NCI-H526 treated with DMSO at 0.1 percent for 48 hours (cell line): ENCODE measurements at places on chromosomes 11 and 22.
A peak's percentile ranks its signal among the peaks of the same experiment; 100 is the strongest.

DNA sequence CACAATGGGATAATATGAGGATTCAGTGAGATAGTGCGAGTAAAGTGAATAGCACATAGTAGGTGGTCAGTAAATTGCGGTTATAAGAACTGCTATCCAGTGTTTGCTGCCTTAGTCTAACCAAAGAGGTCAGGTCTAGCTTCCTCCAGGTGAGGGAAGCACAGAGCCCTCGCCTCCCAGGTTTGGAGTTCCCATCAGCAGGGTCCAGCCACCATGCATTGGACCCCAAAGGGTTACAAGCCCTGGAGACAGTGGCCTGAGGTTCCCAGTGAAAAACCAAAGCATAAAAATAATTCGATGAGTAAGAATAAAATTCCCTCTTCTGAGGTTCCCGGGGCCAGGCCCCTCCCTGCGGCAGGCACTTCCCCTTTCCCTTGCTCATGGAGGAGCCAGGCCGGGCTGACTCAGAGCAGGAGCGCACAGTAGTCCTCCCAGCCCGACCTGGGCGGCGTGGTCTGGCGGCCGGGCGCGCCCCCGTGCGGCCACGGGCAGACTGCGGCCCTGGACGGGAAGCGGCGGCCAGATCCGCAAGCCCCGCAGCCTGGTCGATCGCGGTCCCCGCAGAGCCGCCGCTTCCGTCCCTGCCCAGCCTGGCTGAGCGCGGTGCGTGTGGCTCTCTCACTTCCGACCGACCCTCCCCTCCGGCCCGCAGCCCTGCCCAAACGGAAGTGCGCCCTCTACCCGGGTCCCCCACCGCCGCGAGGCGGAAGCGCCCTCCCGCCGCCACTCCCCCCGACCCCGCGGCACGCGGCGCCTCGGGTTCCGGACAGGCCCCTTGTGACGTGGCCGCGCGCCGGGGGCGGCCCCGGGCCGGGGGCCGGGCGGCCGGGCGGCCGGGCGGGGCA, at the start of gene SLC39A13:
Gene SLC39A13, plus strand, starts transcription at position 845 of the 845 bp plus-strand sequence. CDS start 1,505 bp downstream, outside the sequence.
- DNase-seq, result peak; percentile 90

DNA sequence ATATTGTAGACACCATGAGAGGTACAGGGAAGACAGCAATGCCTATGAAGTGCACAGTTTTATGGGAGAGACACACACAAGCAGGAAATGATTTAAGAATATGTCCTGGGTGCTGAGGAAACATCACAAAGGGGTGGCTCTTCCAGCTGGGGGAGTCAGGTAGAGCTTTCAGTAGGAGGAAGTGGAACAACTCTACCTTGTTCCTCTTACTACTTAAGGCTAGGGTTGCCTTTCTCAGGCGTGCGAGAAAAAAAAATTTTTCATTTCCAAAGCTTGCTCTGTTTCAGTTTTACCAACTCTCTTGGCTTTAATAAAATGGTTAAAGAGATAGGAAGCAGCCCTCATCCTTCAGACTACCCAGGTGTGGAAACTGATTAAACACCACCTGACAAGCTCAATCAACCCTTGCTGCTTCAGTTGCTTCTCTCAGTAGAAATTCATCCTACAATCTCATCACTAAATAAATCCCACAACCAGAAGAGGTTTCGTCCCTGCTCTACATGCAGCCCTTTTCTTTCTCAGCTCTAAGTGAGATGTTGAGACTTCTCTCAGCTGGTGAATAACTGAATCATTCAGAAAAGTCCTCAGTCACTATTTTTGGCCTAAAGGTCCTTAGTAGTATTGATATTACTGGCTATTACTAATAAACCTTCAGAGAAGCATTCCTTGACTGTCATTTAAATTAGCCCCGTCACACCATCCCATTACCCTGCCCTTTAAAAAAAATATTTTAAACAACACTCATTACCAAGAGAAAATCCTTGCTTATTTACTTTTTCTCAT, 5.9 kb downstream of the ABTB2 start:
- no peak for DNase-seq

DNA sequence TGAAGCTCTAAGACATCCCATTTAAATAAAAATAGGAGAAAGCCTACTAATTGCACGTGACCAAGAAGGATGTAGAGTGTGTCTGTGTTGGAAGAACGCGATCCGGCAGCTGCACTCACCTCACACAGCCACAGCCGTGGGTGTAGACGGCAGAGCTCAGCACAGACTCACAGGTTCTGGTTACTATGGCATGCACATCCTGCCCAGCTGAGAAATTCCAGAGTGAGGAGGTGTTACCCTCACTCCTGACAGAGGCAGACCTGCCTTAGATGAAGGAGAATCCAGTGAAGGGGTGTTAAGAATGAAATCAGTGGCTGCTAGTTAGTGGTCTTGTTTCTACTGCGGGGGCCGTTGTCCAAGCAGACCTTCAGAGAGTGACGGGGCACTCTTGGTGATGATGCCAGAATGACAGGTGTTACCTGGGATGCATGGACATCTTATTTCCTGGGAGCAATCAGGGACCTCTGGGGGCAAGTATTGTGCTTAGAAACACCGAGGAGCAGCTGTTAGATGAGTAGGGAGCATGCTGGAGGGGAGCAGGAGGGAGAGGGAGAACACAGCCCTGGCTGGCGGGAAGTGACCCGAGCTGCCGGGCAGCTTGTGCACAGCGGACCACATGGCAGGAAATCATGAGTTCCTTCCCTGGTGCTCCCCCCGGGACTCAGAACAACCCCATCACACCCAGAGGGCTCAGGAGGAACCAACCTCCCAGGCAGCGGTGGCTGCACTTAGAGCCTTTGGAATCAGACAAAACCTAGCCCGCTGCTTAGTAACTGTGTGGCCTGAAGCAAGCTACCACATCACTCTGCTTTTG, 12.3 kb downstream of the KCNJ5 start:
- DNase-seq, result no peak

DNA sequence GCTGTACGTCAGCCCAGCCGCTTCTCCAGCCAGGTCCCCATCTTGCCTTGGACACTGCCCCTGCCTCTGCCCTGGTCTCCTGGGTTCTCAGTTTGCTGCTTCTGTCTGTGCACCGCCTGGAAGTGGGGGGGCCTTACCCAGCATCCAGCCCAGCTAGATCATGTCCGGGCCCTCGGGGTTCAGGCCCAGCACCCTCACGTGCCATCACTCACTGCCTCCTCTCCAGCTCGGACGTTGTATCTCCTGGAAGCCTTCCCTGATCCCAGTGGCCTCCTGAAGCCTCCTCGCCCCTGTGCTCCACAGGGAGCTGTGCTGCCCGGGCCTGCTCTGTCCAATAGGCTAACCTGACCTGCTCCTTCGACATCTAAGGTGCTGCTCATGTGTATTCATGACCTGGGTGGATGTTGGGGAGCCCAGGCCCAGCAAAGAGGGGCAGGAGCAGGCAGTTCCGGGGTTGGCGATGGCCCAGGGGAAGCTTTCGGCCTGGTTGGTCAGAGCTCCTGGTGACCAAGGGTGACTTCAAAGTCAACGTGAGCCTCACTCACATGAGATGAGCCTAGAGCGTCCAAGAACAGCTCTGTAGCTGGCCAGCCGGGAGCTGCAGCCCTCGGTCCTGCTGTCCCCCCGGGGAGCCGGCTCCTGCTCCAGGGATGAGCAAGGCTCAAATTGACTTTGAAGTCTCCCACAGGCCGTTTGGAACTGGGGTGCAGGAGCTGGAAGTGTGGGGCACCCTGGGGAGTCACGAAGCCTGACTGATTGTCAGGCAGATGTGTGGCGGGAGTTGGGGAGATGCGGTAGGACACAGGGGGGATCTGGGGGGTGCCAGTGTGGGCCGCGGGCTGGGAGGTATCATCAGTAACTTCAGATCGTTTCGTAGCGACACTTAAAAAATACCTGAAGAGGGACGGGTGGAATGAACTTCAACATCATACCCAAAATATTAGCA, 5.2 kb upstream of the ASCL2 start:
- DNase-seq, result no peak

GRCh38 chr11:46480909-46481308, 89.3 kb upstream of the CHRM4 start:
- no peak for DNase-seq

GRCh38 chr22:46974077-46974476, 211.6 kb downstream of the TBC1D22A start:
- no peak for DNase-seq

DNA sequence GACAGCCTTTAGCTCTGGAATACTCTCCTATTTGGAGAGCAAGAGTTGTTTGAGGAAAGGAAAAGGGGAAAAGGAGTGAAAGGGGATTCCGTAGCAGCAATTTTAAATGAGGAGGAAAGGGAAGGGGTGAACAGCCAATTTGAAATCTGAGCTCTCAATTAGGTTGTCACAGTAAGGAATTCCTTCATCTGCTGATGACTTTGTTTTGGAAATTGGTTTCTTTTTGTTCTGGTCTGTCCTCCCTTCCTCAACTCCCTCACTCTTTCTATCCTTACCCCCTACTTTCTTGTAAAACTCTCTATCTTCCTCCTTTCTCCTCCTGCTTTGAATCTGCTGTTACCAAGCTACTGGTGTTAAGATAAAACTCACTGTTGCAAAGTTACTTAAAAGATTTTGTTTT, 1155.6 kb downstream of the DLG2 start:
- no peak for DNase-seq

DNA sequence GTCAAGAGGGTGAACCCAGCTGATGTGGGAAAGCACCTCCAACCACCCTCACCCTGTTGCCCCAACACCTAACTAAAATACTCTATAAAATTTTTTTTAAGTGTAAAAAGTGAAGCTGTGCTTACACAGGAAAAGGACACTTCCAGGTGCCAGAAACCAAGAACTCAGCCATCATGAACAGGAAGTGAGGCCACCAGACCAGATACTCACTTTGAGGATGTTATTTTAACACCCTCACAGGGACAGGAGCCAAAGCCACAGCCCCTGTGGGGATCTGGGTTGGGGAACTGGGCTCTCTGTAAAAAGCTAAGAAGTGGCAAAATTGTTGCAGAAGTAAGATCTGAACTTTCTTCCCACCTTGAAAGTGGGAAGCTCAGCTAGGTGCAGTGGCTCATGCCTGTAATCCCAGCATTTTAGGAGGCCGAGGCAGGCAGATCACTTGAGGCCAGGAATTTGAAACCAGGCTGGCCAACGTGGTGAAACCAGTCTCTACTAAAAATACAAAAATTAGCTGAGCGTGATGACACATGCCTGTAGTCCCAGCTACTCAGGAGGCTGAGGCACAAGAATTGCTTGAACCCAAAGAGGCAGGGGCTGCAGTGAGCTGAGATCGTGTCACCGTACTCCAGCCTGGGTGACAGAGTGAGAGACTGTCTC, 3.8 kb downstream of the RSPH14 start:
- DNase-seq, result no peak

- DNase-seq, result no peak
Measured at GRCh38 chr11:130782361-130783222, 133.7 kb downstream of the SNX19 start.

- DNase-seq, result no peak
Measured at GRCh38 chr11:134142536-134142935, 73.7 kb downstream of the JAM3 start.

GRCh38 chr11:113553235-113553634, 78.0 kb upstream of the DRD2 start:
- DNase-seq, result no peak

- no peak for DNase-seq
Measured at GRCh38 chr11:46901156-46901555, 17.2 kb downstream of the LRP4 start.

GRCh38 chr22:31127181-31127772, 4.5 kb downstream of the INPP5J start:
- no peak for DNase-seq

- peak; percentile 70 for DNase-seq
Measured at GRCh38 chr11:20762980-20763379, 93.6 kb downstream of the NELL1 start.

DNA sequence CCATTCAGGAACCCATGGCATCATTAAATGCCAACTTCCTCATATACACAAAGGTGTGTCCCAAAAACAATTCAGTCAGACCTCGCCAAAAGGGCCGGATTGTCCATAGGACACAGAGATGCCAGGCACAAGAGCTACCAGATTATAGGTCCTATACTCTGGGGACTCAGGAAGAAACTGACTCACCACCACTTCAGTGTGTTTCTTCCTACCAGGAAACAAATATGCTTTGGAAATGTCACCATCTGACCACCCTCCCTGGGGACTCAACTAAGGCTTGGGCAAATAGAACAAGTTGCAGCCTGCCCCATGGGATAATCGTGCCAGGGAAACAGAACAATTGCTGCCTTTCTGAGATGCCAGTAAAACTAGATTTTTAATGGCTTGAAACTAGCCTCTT, 11.7 kb downstream of the POU2AF3 start:
- peak; percentile 99 for DNase-seq

DNA sequence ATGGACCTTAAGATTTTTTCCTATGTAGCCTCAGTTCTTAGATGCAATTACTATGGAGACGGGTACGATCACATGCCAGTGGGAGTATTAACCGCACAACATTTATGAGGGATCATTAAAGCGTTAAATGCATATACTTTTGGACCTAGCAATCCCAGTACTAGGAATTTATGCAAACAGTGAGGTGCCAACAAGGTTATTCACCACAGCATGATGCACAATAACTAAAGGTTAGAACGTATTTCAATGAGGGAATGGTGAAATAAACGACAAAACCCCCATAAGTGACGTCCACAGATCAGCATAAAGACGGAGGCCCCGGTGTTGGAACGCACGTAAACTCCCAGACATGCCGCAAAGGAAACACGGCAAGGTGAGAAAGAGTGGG, 539 bp downstream of the SIRT3 start:
- DNase-seq, result no peak

GRCh38 chr11:6516865-6517264, 19.8 kb downstream of the DNHD1 start:
- no peak for DNase-seq

- DNase-seq, result no peak
Measured at GRCh38 chr22:43812890-43813289, 785 bp upstream of the EFCAB6 start.

- no peak for DNase-seq
Measured at GRCh38 chr11:6799402-6799801, at the start of gene OR6A2. Gene OR6A2 (minus strand): TSS chr11:6799689. CDS start chr11:6795708, 3,981 bp downstream.

DNA sequence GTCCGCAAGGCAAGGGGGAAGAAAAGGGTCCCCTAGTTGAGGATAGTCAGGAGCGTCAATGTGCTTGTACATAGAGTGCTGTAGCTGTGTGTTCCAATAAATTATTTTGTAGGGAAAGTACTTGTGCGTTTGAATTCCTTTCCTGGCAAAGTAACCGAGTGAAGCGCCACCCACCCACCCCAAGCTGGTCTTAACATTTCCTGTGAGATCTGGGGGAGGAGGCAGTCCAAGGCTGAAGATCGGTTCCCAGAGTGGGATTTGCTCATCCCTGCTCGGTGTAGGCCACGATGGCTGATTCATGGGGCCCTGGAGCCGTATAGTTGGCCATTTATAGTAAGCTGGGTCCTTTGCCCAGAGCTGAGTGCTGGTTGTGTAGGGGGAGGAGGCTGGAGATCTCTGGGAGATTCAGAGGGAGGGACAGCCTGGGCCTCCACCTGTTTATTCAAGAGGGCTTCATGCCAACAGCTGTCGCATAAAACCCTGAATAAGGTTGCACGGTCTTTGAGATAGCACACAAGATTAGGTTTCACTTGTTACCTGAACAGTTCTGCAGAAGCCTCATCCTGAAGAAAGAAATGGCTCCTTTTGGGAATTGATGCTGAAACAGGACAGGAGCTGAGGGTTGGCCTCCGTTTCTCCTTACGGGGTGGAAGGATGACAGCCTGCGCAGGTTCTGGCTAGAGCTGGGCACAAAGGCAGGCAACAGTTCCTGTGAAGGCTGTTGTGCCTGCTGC, 2.4 kb downstream of the ATF4 start:
- DNase-seq, result peak; percentile 34
